MG63 (cell line): ENCODE measurements at places on chromosomes 5 and 9. TPM values are rescaled to one million over a fixed set of nuclear protein-coding genes. Genes with fewer than 3 reads are reported as not detected.

DNA sequence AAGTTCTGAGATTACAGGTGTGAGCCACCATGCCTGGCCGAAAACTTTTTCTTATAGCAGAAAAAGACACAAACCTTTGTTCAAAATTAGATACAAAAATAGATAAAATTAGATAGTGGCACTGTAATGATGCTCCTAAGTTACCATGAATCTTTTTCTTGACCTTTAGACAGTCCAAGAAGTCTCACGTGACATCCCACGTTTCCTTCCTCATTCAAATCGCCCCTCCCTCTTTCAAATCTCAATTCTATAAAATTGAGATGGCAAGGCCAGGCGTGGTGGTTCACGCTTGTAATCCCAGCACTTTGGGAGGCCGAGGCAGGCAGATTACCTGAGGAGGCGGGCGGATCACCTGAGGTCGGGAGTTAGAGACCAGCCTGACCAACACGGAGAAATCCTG, 7.7 kb upstream of the ZCCHC10 start:
- no peak for DNase-seq

DNA sequence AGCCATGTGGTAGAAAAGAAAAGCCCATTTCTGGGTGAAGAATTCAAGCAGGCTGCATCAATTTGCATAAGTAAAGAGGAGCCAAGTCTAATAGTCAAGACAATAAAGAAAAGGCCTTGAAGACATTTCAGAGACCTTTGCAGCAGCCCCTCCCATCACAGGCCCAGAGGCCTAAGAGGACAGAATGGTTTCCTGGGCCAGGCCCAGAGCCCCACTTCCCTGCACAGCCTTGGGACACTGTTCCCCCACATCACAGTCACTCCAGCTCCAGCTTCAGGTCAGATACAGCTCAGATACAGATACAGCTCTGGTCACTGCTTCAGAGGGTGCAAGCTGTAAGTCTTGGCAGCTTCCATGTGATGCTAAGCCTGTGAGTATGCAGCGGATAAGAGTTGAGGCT, 29.1 kb downstream of the PLGRKT start:
- DNase-seq, result no peak

- no peak for DNase-seq
Measured at GRCh38 chr9:114154600-114155102, 686 bp upstream of the COL27A1 start.

- DNase-seq, result no peak
Measured at GRCh38 chr9:98660541-98660940, 48.2 kb downstream of the GABBR2 start.

- no peak for DNase-seq
Measured at GRCh38 chr5:76264681-76265080, 138.4 kb upstream of the IQGAP2 start.

GRCh38 chr5:170333161-170333910, 35.8 kb upstream of the LCP2 start:
- DNase-seq, result no peak

Gene GAS1
- 6.5 and 12.4 TPM in 2 replicates for total RNA-seq

DNA sequence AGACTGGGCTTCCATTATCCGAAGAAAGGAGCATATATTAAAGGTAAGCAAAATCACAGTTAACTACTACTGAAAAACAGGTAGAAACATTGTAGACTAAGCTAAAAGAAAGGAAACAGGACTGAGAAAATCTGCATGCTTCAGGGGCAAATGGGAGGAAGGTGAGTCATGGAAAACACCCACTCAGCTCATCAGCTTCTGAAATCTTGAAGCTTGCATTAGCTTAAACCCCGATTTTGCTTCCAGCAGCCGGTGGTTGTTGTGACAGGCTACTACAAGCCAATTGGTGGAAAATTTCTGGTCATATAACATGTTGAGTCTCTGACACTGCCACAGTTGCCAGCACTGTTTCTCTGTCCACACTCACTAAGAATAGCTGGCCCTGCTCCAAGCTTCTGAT, 179.6 kb upstream of the PUM3 start:
- DNase-seq, result no peak

Gene POC5
- total RNA-seq, result 13.3 and 29.0 TPM in 2 replicates

Gene C5orf52
- not detected in 2 replicates for total RNA-seq

DNA sequence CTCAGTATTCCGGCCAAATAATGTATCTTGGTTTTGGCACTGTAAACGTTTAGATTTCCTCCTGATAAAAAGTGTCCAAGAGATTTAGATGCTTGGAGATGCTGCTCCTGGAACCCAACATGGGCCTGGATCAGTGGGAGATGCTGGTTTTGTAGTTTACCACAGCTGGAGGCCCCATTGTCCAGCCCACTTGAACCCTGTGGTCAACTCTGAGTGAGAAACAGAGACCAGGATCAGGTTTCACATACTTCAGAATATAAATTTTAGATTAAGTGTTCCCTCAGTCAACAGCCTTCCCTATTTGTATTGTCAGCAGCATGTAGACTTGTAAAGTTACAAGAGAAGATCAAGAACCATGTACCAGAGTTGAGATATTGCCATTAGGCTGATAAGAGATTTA, 144.7 kb upstream of the C9orf72 start:
- DNase-seq, result no peak

- DNase-seq, result no peak
Measured at GRCh38 chr5:78830528-78831046, 154.5 kb downstream of the ARSB start.

- DNase-seq, result peak; percentile 10
Measured at GRCh38 chr9:89815903-89816573, 211.2 kb downstream of the GADD45G start.
